Dermis blood vessel endothelial cell (primary cell): ENCODE measurements at places on chromosomes 13 and 19.

GRCh38 chr19:31759359-31759758 lies 410.1 kb upstream of the TSHZ3 start:
- DNase-seq, result no peak

- peak; percentile 72 for DNase-seq
Observed at GRCh38 chr19:30649934-30650614, 277.9 kb downstream of the ZNF536 start.

- DNase-seq, result no peak
Observed at GRCh38 chr13:30647824-30648521, 30.3 kb downstream of the USPL1 start.

- DNase-seq, result no peak
Observed at GRCh38 chr13:112451512-112452379, 75.6 kb downstream of the SPACA7 start.

DNA sequence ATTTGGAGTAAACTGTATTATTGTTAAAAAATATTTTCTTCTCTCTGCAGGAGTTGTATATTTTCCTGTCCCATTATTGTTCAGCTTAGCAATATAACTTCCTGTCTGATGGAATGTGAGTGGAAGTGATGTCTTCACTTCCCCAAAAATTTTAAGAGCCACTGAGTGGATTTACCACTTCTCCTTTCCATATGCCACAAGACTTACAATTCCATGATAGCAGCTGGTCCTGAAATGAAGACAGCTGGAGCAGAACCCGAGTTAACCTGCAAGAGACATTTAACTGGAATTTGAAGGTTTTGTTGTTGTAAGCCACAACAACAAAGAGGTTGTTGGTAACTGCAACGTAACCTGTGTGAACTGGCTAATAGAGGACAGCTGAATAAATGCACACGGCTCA lies 23.4 kb upstream of the TBC1D4 start:
- peak; percentile 15 for DNase-seq

DNA sequence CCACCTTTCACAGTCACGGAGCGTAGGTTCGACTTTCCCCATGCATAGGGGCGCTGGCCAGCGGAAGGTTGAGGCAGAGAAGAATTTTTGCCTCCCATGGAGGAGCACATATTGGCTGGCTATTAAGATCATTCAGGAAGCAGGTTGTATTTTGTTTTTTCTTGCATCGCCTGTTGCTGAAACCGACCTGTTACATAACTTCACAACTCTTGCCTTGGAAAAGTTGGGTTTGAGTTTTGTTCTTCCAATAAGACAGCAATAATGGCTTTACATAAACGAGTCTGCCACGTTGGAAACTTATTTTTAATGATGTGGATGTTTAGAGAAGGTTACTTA lies 1.4 kb downstream of the UPF1 start:
- DNase-seq, result peak; percentile 27

- DNase-seq, result peak; percentile 94
Observed at GRCh38 chr19:51703575-51704515, 10.7 kb downstream of the SPACA6 start.

DNA sequence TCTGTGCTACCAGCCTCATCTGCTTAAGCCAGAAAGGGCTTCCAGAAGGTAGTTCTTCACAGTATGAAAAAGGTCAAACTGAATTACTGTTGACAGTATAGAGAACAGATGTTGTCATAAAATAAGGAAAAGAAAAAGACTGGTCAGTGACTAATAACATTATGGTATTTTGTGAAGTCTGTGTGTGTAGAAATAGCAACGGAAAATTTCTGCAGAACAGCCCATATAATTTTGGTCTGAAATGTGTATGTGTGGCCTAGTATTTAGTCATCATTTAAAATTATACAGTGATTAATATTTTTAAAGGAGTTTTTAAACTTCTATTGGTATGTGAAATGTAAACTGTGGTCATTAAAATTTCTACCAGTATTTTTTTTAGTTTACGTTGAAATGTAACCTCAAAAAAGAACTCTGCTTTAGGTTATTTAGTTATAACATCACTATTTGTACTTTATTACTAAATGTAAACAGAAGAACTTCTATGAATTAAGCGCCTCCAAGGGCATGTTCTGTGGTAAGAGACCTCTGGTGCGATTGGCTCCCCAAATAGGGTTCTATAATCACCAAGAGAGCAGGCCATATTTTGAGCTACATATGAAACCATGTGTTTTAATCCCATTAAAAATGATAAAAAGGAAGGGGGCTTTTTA lies 3.3 kb upstream of the GPR183 start:
- DNase-seq, result no peak

DNA sequence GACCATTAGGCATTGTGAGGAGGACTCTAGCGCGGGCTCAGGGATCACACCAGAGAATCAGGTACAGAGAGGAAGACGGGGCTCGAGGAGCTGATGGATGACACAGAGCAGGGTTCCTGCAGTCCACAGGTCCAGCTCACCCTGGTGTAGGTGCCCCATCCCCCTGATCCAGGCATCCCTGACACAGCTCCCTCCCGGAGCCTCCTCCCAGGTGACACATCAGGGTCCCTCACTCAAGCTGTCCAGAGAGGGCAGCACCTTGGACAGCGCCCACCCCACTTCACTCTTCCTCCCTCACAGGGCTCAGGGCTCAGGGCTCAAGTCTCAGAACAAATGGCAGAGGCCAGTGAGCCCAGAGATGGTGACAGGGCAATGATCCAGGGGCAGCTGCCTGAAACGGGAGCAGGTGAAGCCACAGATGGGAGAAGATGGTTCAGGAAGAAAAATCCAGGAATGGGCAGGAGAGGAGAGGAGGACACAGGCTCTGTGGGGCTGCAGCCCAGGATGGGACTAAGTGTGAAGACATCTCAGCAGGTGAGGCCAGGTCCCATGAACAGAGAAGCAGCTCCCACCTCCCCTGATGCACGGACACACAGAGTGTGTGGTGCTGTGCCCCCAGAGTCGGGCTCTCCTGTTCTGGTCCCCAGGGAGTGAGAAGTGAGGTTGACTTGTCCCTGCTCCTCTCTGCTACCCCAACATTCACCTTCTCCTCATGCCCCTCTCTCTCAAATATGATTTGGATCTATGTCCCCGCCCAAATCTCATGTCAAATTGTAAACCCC lies 2.8 kb upstream of the CEACAM5 start:
- DNase-seq, result peak; percentile 51

GRCh38 chr13:110683203-110683883 lies 22.6 kb downstream of the CARS2 start:
- peak; percentile 55 for DNase-seq

DNA sequence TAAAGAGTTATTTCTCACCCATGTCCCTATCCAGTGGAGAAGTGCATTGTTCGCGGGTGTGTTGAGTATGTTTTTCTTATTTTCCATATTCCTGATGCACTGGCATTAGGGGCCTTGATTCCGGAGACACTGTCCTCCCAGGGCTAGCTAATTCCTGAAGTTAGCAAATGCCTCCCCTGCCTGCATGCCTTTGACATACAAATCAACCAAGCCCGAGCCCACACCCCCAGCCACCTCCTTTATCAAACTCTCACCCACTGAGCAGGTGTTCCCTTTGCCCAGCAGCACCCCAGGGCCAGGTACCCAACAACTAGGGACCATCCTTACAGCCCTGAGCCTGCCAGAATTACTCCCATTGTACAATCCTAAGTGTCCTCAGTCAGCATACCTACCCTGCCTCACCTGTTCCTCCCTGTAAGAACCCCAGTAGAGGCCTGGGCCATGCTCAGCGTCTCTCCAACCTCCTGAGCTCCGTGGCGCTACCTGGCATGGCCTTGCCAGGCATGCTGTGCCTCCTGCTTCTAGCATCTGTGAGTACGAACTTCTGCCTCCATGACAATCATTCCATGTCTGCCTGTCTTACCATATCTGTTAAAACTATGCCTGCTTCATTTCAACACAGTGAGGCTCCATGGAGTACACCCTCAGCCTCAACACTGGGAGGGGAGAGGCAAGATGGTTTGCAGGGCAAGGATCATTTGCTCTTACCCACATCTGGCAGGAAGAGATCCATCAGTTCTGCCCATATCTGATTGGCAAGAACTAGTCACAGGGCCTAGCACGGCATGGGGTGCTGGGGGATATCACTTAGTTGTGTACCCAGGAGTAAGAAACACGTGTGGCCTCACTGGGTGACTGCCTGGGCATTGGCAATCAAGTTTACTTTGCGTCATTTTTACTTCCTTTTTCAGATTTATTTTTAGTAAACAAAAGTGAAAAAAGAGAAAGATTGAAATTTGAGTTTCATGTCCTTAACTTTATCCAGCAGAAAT lies 203.9 kb downstream of the SHISA2 start:
- DNase-seq, result no peak
